ENCODE measurements at places on chromosomes 11 and 22. TPM values are rescaled to one million over a fixed set of nuclear protein-coding genes. Genes with fewer than 3 reads are reported as not detected.

The GLB1L2 gene
- total RNA-seq = 2.5 TPM

The KCNJ11 gene
- total RNA-seq = 0.18 TPM

The CASP12 gene
- total RNA-seq = 0.50 TPM

The RIMBP3B gene
- total RNA-seq = 0.55 TPM

The NXPE2 gene
- not detected for total RNA-seq

GRCh38 chr11:119189393-119189792 lies 4.1 kb downstream of the NHERF4 start:
- no peaks in the 10 kb centered on the region for H3K36me3 ChIP-seq
- H3K4me3 ChIP-seq = no peak overlapping the region
- no peak overlapping the region for H3K27ac ChIP-seq
- DNase-seq = no peak
- no peaks in the 10 kb centered on the region for H3K4me1 ChIP-seq

- H3K27ac ChIP-seq = peak overlapping the region; percentile 88
- DNase-seq = no peak
- peaks cover 32% of the 10 kb centered on the region for H3K36me3 ChIP-seq
- H3K27me3 ChIP-seq = peaks cover 19% of the 10 kb centered on the region
These were observed 773 bp downstream of the MIAT start for GRCh38 chr22:26658161-26658560.

- H3K4me1 ChIP-seq = no peaks in the 10 kb centered on the region
- no peak for DNase-seq
- no peak overlapping the region for H3K27ac ChIP-seq
- H3K36me3 ChIP-seq = no peaks in the 10 kb centered on the region
- no peaks in the 10 kb centered on the region for H3K27me3 ChIP-seq
These were observed 661.3 kb upstream of the B3GAT1 start for GRCh38 chr11:135073381-135073780.

GRCh38 chr11:8218409-8218808 lies 45.3 kb downstream of the LMO1 start:
- no peaks in the 10 kb centered on the region for H3K36me3 ChIP-seq
- no peak overlapping the region for H3K4me3 ChIP-seq
- H3K27me3 ChIP-seq = peaks cover 8% of the 10 kb centered on the region
- peaks cover 3% of the 10 kb centered on the region for H3K4me1 ChIP-seq
- H3K27ac ChIP-seq = no peak overlapping the region

GRCh38 chr11:27649800-27650199 lies 50.5 kb downstream of the BDNF start:
- H3K36me3 ChIP-seq = no peaks in the 10 kb centered on the region
- H3K4me3 ChIP-seq = no peak overlapping the region
- H3K4me1 ChIP-seq = no peaks in the 10 kb centered on the region
- no peak for DNase-seq
- H3K27me3 ChIP-seq = no peaks in the 10 kb centered on the region

DNA sequence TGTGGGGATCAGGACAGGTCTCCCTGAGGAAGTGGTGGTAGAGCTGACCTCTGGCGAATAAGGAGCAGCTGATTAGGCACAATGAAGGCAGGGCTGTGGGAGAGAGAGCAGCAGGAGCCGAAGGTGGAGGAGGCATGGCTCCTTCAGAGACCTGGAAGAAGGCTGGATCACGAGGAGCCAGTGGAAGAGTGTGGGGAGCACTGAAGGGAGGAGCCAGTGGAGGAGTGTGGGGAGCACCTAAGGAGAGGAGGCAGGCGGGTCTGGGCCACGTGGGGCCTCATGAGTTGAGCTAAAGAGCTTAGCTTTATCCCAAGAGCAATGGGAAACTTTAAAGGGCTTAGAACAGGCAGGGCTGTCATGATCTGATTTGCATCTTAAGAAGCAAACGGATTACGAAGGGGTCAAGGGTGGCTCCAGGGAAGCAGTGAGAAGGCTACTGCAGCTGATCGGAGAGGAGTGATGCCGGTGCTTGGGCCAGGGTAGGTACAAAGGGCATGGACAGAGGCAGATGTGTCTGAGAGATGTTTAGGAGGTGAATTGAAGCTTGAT lies 44.9 kb upstream of the EIF3D start:
- H3K36me3 ChIP-seq = no peaks in the 10 kb centered on the region
- no peaks in the 10 kb centered on the region for H3K27me3 ChIP-seq
- no peaks in the 10 kb centered on the region for H3K4me1 ChIP-seq
- no peak overlapping the region for H3K27ac ChIP-seq
- no peak overlapping the region for H3K4me3 ChIP-seq

DNA sequence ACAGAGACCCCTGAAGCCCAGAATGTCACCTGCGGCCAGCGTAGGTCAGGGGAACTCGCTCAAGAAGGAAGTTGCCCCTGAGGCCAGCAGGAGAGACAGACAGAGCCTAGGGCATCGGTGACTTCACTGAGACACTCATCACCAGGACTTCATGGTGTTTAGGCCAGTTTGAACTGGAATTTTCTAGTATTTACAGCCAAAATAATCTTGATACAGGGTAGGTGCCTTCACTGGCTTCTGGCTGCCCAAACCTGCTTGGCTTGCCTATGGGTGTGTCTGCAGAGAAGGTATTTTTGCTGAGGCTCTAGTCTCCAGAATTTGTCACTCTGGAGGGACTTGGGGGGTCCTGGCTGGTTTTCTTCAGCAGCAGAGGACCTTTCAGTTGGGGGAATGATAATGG lies 86.6 kb downstream of the FBXO7 start:
- H3K27me3 ChIP-seq = peaks cover 2% of the 10 kb centered on the region
- H3K27ac ChIP-seq = no peak overlapping the region
- DNase-seq = no peak
- no peaks in the 10 kb centered on the region for H3K4me1 ChIP-seq

GRCh38 chr11:46690702-46691101 lies 9.7 kb downstream of the ARHGAP1 start:
- peaks cover 3% of the 10 kb centered on the region for H3K4me1 ChIP-seq
- H3K27me3 ChIP-seq = no peaks in the 10 kb centered on the region
- H3K27ac ChIP-seq = no peak overlapping the region
- DNase-seq = no peak
- peaks cover 52% of the 10 kb centered on the region for H3K36me3 ChIP-seq

DNA sequence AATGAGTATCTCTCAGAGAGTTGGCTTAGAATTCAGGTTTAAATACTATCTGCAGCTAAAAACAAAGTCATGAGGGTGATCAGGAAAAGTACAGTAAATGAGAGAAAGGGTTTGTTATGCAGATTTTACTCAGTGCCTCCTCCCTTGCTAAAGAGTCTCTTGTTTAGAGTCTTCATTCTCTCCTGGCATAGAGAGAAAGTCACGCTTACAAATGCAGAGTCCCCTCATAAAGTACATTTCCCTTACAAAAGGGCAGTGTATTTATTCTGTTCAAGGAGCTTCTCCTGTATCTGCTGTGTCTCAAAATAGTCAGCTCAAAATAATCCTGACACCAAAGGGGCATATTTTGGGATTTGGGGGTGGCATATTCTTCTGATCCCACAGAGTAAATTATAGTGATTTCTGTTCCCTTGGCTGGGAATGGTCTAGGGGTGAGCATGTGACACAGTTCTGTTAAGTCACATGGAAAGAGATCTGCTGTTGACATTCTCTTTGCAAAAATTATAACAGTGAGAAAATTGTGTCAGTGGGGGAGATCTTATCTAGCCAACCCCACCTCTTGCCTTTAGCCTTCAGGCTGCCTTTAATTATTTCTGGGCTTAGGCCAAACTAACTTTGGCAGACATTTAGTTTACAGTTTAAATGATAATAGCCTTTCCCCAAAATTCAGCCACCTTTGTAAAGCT lies 102.9 kb downstream of the MTNR1B start:
- no peak overlapping the region for H3K27ac ChIP-seq
- H3K27me3 ChIP-seq = peaks cover 4% of the 10 kb centered on the region

- H3K27ac ChIP-seq = no peak overlapping the region
- H3K27me3 ChIP-seq = peaks cover 18% of the 10 kb centered on the region
- no peaks in the 10 kb centered on the region for H3K4me1 ChIP-seq
- H3K4me3 ChIP-seq = no peak overlapping the region
- DNase-seq = no peak
These were observed 10.7 kb upstream of the TBX1 start for GRCh38 chr22:19749876-19750275.

- H3K4me3 ChIP-seq = no peak overlapping the region
- H3K27ac ChIP-seq = no peak overlapping the region
- H3K36me3 ChIP-seq = no peaks in the 10 kb centered on the region
- no peaks in the 10 kb centered on the region for H3K4me1 ChIP-seq
These were observed 760.2 kb downstream of the KCNA4 start for GRCh38 chr11:29256580-29256979.

- DNase-seq = no peak
- H3K4me3 ChIP-seq = no peak overlapping the region
- no peaks in the 10 kb centered on the region for H3K36me3 ChIP-seq
- H3K27ac ChIP-seq = no peak overlapping the region
These were observed 128.1 kb upstream of the LDLRAD3 start for GRCh38 chr11:35815556-35816315.

- no peak overlapping the region for H3K4me3 ChIP-seq
- H3K27ac ChIP-seq = no peak overlapping the region
These were observed 969.2 kb downstream of the JRKL start for GRCh38 chr11:97359016-97359415.
